ENCODE measurements at places on chromosomes 13 and 19.

- peak; percentile 28 for DNase-seq
Observed at GRCh38 chr13:88919970-88920628, 1248.9 kb downstream of the SLITRK5 start.

DNA sequence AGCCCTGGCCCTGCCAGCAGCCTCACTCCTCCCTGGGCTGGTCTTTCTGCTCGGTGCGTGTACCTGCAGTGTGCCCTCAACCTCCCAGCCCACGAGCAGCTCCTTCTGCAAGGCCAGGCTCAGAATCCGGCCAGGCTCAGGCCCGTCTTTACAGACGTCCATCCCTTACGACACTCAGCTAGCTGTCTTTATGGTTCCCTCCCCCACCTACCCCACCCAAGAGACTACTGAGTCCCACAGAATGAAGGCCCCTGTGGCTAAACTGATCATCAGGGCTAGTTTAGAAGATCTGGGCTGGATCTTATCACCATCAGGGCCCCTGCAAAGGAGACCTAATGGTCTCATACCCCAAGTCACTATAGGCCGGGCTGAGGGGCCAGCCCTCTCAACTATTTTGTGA, 10.7 kb downstream of the TMEM150B start:
- DNase-seq = no peak

- DNase-seq = no peak
Observed at GRCh38 chr19:50277966-50278580, 51.1 kb downstream of the KCNC3 start.

DNA sequence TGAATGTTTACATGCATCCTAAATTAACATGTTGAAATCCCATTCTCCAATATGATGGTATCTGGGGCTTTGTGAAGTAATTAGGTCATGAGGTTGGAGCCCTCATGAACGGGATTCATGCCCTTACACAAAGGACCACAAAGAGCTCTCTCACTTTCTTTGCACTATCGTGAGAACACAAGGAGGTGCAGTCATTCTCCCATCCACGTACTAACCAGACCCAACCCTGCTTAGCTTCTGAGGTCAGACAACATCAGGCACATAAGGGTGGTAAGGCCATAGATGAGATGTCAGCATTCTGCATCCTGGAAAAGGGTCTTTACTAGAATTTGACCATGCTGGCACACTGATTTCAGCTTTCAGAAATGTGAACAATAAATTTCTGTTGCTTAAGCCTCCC, 1211.9 kb upstream of the MIR17HG start:
- no peak for DNase-seq

DNA sequence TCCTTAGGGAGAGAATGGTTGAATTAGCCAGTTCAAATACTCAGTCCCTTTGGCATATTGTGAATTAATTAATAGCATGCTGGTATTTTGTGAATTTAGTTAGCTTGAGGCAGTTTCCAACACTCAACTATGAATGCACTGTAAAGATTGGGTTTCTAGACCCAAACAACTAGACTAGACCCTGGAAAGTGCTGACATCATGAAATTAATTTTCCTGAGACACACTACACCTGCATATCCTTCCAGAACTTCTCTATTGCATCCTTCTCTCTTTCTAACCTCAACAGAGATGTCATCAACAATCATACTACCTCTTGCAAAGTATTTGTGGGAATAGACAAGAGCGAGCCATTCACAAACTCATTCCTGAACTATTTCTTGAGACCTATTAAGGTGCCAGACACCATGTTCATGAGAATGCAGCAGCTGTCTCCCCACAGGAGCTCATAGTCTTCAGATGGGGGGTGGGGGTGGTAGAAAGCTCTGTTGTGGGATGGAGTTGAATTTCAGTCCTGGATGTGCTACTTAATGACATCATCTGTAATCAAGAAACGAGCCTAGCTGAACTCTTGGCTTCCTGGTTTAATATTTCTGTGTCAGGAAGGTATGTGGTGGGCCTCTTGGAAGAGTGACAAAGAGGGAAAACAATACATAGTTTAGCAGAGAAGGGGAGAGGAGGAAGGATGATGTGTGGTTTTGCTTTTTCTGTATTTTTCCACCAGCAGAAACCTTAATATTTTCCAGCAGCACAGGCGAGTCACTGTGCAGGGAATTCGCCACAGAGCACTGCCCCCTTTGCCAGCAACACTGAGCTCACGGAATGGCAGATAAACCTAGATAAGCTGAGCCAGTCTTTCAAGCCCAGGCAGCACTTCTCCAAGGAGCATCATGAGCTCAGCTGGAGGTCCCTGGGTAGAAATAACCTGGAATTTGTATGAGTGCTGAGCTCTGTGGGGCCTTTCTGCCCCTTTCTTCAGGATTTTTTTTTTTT, 53.1 kb upstream of the CYSLTR2 start:
- DNase-seq = no peak

DNA sequence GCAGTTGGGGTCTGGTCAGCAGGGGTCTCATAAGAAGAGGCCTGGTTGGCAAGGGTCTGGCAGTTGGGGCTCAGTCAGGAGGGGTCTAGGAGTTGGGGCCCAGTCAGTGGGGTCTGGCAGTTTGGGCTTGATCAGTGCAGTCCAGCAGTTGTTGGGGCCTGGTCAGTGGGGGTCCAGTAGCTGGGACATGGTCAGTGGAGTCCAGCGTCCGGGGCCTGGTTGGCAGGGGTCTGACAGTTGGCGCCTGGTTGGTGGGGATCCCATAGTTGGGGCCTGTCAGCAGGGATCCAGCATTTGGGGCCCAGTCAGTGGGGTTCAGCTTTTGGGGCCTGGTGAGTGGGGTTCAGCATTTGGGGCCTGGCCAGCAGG, 60.5 kb upstream of the TPM4 start:
- no peak for DNase-seq

GRCh38 chr13:87656306-87656705, 14.9 kb upstream of the SLITRK5 start:
- DNase-seq = peak; percentile 32

- peak; percentile 59 for DNase-seq
Observed at GRCh38 chr19:49210108-49210900, 52.7 kb downstream of the TRPM4 start.

- peak; percentile 13 for DNase-seq
Observed at GRCh38 chr13:66162470-66162869, 1067.7 kb downstream of the PCDH9 start.

GRCh38 chr13:100608489-100608888, 19.9 kb upstream of the GGACT start:
- no peak for DNase-seq

DNA sequence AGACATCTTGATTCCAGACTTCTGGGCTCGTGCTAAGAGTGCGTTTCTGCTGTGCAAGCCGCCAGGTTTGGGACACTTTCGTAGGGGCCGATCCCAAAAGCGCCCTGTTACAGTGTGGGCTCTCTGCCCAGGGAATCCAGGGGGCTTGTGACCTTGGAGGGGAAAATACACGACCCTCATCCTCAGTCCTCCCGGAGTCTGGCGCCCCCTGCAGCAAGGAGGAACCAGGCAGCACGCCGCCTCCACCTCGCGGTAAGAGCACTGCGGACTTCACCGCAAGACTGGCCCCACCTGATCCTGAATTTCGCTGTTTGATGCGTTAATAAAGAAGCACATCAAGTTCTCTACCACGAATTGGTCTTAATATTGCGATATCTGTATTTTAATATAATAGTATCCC, 5.2 kb downstream of the POLRMT start:
- DNase-seq = peak; percentile 31

- DNase-seq = peak; percentile 64
Observed at GRCh38 chr19:21519488-21519887, 14.1 kb downstream of the ZNF429 start.
